Cerebellum (tissue), 4 donors: ENCODE measurements at places on chromosomes 7 and 10. TPM values are rescaled to one million over a fixed set of nuclear protein-coding genes. Genes with fewer than 3 reads are reported as not detected.
A peak's percentile ranks its signal among the peaks of the same experiment; 100 is the strongest.

GRCh38 chr10:87816898-87817608 lies 973 bp downstream of the ATAD1 start:
- DNase-seq = no peak

DNA sequence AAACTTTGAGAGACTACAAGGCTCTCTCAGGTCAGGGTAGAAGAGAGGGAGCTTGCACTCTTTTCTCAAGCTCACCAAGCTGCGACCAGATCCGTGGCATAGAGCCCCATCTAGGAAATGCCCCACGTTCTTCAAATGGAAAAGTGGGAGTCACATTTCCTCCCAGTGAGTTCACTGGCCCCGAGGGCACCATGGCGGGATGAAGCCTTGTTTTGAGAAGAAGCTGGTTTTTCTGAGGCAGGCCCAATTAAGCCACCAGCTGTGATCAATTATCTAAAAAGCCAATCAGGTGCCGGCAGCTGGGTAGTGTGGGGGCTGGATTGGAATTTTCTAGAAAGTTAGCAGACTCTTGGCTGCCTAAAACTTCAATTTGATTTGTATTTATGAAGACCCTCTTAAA lies 101.4 kb downstream of the ZNF365 start:
- DNase-seq = no peak

GRCh38 chr10:29353305-29353704 lies 64.4 kb downstream of the LYZL1 start:
- DNase-seq = no peak

GRCh38 chr7:72925546-72926120 lies 738 bp downstream of the POM121 start:
- peak; percentile 10 for DNase-seq

DNA sequence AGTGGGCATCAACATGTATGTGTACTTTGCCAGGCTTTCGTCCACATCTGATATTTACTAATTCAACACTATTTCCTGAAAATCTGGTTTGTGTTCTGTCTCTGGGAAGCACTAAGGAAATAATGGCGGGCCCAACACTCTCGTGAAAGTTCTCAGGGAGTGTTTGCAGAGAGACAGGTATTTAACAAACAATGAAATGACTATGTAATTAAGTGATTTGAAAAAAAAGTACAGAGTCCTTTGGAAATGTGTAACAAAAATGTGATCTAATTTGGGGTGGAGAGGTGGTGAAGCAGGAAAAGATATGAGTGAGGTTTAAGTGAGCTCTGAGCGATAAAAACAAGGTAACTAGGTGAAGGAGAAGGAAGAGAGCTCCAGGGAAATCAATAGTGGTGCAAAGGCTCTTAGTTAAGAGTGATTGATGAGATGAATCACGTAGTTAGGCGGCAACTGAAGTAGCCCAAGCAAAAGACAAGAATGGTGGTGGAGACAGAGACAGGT lies 95.3 kb upstream of the DNAJB12 start:
- DNase-seq = no peak

Gene IFIT1B
- total RNA-seq = 0.82 TPM

Gene GBX1
- total RNA-seq = not detected
